ENCODE measurements at places on chromosomes 2 and 18.

- DNase-seq, result no peak
Observed at GRCh38 chr2:67389286-67389685, 7.8 kb upstream of the ETAA1 start.

GRCh38 chr2:17470855-17471641 is 47.2 kb downstream of the RAD51AP2 start:
- no peak for DNase-seq

- DNase-seq, result no peak
Observed at GRCh38 chr2:86617153-86617552, 6.5 kb downstream of the RNF103 start.

DNA sequence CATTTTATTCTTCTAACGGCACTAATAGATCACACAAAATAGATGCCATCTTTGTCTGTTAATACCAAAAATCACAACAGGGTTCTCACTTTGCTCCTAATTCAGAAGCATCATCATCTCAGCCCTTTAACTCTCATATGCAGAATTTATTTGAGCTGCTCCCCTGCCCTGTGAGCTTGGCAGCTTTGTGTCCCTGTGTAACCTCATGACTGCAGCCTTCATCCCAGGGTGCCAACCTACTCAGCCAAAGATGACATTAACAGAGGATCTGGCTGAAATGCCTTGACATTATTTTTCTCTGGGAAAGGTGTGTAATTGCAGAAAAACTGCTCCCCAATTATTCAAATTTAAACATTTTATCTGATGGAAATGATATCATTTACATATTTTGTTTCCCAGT is 319.4 kb downstream of the NRXN1 start:
- no peak for DNase-seq

DNA sequence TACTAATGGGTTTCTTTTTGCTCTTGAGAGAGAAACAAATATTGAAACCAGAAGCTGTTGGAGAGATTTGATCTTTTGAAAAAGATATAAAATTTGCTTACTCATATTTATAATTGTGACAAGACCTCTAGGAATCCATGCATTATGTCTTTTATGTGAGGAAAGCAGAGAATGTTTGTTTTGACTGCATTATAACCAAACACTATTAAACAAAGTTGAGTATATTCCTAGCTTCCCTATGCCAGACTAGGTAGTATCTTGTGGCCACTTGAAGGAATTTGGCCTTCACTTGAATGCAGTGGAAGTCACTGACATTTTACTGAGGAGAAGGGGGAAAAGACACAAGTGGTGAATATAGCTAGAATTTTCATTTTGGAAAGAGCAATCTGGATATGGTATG is 521.8 kb upstream of the ZEB2 start:
- DNase-seq, result no peak

DNA sequence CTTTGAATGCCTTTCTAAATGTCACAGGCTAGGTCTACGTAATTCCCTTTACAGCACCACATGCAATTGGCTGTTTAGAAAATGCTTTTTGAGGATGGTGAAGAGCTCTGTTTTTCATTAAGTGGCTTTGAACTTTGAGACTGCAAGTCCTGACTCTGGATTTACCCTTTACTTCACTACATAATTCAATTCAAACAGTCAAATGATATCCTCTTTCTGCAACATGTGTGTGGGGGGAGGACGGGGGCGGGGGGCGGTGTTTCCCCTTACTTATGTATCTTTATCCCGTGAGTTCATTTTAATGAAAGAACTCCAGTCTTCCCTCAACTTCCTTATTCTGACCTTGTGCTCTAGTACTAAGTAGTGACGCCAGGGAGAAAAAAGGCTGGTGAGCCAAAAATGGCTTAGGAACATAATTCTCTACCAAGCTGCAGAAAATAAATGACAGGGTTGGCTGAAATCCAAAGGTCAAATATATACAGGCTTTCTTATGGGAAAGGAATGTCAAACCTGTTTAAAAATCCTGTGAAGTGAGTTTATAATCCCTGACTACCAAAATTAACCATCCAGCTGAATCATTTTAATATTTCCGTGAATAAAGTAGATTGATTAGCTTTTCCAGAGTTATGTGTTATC is 119.6 kb downstream of the SLC8A1 start:
- DNase-seq, result peak; percentile 20

GRCh38 chr2:151786077-151786476 is 42.1 kb downstream of the ARL5A start:
- no peak for DNase-seq

DNA sequence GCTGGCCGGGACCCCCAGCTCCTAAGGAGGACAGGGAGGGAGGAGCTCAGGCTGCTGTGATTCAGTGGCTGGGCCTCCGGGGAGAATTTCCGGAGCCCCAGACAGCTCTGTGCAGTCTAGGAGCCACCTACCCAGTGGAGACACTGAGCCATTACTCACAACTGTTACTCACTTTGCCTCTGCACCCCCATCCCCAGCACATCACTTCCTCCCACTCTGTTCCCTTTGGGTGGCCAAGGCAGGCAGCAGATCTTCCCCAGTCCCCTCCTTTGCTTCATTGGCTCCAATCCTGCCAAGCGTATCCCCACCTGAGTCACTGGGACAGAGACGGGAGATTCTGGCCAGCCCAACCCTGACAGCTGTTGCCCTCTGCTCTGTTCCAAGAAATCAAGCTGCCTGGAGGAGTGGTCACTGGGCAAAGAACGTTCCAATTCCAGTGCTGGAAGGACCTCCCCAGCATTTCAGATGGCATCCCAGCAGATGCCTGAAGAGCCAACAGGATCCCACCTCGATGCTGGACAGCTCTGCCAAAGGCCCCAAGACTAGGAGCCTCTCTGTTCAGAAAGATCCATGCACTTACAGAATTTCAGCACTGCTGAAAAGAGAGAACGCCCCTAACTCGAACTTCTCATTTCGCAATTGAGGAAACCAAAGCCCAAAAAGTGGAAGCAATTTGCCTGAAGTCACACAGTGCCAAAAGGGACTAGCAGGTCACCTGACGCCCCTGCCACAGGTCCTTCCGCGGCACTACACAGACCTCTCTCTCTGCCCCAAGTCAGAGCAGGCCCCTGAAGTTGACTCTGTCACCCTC is 68.3 kb downstream of the TNS1 start:
- peak; percentile 90 for DNase-seq

GRCh38 chr2:19886261-19886660 is 15.5 kb downstream of the TTC32 start:
- DNase-seq, result no peak

- no peak for DNase-seq
Observed at GRCh38 chr2:190465060-190465459, 56.9 kb downstream of the MFSD6 start.

GRCh38 chr18:32677578-32677977 is 95.2 kb downstream of the KLHL14 start:
- no peak for DNase-seq

DNA sequence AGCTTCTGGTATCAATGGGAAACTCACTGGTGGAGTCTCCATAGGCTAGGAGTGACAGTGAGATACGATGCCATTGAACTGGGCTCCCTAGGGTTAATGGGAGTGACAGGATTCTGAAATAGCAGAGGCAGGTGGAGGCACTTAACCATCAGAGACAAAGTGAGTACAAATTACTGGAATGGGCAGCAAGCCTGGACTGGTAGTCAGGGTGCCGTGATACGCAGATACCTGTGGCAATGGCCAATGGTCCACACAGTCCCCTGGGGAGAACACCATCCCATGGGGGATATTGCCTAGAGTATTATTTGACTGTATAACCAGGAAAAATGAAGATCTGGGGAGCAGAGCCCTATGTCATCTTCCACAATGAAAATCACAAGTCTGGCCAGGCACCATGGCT is 17.3 kb downstream of the CHCHD5 start:
- no peak for DNase-seq

DNA sequence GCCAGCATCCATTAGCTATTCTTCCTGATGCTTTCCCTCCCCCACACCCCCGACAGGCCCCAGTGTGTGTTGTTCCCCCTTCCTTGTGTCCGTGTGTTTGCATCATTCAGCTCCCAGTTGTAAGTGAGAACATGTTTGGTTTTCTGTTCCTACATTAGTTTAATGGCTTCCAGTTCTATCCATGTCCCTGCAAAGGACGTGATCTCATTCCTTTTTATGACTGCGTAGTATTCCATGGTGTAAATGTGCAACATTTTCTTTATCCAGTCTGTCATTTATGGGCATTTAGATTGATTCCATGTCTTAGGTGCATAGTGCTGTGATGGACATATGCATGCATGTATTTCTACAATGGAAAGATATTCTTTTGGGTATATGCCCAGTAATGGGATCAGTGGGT is 104.7 kb downstream of the TMEM185B start:
- DNase-seq, result no peak

- no peak for DNase-seq
Observed at GRCh38 chr18:53686965-53687364, 537.5 kb downstream of the MBD2 start.

DNA sequence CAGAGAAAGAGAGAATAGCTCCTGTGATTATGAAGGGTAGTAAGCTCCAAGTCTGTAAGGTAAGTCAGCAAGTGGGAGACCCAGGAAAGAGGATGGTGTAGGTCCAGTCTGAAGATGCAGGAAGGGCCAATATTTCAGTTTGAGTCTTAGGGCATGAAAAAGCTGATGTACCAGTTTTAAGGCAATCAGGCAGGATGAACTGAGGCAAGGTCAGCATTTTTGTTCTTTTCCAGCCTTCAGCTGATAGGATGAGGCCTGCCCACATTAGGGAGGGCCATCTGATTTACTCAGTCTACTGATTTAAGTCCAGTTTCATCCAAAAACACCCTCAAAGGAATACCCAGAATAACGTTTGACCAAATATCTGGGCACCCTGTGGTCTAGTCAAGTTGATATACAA is 347.3 kb downstream of the CMPK2 start:
- DNase-seq, result no peak

DNA sequence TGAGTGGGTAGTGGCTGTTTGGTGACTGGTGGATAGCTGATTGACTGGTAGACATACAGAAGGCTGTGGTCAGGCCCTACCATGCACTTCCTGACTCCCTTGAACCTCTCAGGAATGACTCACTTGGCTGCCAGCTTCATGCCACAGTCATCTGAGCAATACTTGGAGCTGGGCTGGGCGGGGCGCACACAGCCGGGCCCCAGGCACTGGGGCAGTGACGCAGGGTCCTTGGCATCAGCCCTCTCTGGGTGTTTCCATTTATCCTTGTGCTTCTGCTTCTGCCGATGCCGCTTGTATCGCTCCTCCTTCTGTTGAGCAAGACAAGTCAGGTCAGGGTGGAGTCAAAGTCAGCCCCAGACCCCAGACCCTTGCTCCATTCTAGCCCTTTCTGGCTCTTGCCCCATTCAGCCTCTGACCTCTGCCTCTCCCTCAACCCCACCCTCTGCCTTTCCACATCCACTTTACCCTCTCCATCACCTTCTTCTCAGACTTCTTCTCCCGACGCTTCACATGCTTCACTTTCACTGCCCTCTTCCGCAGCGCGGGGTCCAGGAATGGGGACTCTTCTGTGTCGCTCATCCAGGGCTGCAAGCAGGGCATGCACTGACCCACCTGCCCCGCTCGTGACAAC is 3.0 kb upstream of the MBD1 start:
- DNase-seq, result no peak

- DNase-seq, result no peak
Observed at GRCh38 chr2:147425437-147426029, 419.3 kb upstream of the ACVR2A start.

DNA sequence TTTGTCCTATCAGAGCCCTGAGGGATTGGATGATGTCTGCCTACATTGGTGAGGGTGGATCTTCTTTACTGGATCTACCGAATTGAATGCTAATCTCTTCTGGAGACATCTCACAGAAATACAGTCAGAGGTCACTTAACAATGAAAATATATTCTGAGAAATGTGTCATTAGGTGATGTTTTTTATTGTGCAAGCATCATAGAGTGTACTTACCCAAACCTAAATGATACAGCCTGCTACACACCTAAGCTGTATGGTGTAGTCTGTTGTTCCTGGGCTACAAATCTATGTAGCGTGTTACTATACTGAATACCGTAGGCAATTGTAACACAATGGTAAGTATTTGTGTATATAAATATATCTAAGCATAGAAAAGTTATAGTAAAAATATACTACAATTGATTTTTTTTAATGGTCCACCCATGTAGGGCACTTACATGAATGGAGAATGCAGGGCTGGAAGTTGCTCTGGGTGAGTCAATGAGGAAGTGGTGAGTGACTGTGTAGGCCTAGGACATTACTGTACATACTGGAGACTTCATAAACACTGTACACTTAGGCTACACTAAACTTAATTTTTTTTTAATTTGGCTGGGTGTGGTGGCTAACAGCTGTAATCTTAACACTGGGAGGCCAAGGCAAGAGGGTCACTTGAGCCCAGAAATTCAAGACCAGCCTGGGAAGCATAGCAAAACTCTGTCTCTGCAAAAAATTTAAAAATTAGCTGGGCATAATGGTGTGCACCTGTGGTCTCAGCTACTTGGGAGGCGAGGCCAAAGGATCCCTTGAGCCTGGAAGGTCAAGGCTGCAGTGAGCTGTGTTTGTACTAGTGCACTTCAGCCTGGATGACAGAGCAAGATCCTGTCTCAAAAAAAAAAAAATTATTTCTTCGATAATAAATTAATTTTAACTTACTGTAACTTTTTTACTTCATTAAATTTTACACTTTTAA is 226.3 kb upstream of the UBE2E3 start:
- no peak for DNase-seq

- DNase-seq, result peak; percentile 33
Observed at GRCh38 chr2:100984892-100985307, 17.2 kb upstream of the RPL31 start.

DNA sequence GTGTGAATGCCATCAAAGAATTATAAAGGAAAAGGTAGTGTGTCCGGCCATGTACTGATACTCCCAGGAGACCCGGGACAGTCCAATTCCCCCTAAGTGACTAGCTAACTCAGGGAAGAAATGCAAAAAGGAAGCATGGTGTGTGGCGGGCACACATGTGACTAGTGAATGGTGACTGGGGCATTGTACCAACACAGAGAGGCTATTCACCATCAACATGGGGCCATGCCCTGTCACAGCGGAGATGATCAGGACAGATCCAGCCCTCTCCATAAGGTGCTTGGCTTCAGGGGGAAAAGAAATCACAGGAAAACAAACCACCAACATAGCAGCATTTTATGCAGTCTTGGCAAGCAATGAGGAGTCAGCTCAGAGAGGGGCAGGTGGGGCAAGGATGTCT is 34.3 kb downstream of the FAM168B start:
- DNase-seq, result no peak
